ENCODE measurements at places on chromosomes 12 and 14.

- no peak for DNase-seq
Measured at GRCh38 chr14:62209287-62209899, 447.2 kb downstream of the SNAPC1 start.

DNA sequence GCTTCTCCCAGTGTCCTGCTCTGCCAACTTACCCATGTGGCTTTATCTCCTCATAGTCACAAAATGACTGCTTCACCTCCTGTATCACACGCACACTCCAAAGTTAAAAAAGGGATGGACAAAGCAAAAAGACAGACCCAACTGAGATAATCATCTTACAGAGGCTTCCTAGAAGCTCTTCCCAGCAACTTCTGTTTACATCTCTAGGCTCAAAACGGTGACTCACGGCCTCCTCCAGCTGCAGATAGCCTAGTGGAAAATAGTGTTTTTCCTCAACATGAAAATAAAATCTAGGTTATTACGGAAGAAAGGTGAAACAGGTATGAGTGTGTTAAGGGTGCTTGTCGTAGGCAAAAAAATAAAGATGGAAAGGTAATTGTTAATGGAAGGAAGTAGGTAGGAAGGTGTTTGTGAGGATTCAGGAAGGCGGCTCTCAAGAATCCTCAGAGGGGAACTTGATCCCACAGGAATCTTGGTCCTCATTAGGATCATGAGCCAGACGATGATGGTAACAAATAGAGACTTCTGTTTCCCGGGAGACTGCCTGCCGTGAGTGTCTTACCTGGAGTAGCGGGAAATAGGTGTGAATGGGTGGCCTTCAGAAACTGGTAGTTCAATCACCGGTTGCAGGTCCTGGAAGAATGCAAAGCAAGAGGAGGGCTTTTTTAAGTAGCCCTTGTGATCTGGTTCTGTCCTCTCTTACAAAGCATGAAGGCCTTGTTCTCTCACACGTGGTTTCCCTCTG, 487.5 kb upstream of the TMEM132C start:
- DNase-seq, result no peak

GRCh38 chr14:95695913-95696312, 9.7 kb downstream of the TCL1B start:
- no peak for DNase-seq

GRCh38 chr12:26692407-26692806, 140.6 kb downstream of the ITPR2 start:
- no peak for DNase-seq
